ENCODE measurements at places on chromosomes 12 and 14. TPM values are rescaled to one million over a fixed set of nuclear protein-coding genes. Genes with fewer than 3 reads are reported as not detected.

Gene KRT77
- total RNA-seq = not detected

Gene NKX2-1
- not detected for total RNA-seq

Gene RPGRIP1
- total RNA-seq = not detected

Gene CIROP
- not detected for total RNA-seq
